ENCODE measurements at places on chromosomes 2 and 18.

DNA sequence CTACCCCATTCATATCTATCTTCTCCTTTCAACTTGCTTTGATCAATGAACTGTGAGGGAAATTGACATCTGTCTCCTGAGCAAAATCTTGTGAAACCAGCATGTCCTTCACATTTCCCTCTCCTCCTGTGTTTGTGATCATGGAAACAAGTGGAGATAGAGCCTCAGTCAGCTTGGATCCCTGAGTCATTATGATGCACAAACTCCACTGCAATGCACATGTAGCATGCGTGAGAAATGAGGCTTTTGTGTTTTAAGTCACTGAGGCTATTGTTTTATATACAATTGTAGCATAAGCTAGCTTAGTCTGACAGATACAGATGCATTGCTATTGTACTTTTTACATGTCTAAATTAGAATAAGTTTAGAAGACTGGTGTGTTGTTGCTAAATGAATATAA, 85.2 kb upstream of the HNMT start:
- no peak for DNase-seq

DNA sequence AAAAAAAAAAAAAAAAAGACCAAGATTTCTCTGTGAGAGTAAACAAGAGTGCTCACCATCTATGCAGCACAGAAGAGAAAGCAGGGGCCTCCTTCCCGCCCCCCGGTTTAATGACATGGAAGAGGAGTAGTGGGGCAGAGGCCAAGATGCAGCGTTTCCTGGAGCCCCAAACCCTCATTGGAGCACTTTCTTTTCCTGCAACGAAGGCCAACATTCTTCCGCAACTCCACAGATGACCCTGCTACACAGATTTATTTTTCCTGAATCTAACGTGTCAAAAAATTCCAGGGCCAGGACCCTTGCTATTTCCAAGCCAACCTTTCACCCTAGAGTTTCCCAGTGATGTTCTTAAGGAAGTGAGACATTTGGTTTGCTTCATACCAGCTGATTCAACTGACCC, 189.6 kb downstream of the MIB1 start:
- no peak for DNase-seq

DNA sequence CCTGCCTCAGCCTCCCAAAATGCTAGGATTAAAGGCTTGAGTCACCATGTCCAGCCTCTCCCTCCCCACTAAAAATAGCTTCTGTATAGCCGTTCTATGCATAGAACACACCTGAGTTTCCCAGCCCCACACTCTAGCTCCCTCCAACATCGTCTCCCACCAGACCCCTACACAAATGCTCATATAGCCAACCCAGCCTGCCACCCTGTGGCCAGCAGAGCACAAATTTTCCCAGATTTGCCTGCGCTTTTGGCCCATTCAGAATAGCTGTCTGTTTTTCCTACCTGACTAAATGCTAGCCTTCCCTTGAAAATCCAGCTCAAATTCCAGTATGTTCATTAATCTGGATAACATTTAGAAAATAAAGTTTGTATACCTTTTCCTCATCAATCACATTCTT, 22.8 kb downstream of the TRABD2A start:
- no peak for DNase-seq

- DNase-seq: no peak
Observed at GRCh38 chr18:4755848-4756247, 300.7 kb upstream of the DLGAP1 start.

Data from astrocyte of the cerebellum (primary cell).